ENCODE measurements at places on chromosomes 16 and 17.

GRCh38 chr17:61479493-61480413 lies 27.5 kb downstream of the TBX4 start:
- DNase-seq = no peak

GRCh38 chr16:57646388-57647039 lies 18.1 kb downstream of the ADGRG1 start:
- no peak for DNase-seq

DNA sequence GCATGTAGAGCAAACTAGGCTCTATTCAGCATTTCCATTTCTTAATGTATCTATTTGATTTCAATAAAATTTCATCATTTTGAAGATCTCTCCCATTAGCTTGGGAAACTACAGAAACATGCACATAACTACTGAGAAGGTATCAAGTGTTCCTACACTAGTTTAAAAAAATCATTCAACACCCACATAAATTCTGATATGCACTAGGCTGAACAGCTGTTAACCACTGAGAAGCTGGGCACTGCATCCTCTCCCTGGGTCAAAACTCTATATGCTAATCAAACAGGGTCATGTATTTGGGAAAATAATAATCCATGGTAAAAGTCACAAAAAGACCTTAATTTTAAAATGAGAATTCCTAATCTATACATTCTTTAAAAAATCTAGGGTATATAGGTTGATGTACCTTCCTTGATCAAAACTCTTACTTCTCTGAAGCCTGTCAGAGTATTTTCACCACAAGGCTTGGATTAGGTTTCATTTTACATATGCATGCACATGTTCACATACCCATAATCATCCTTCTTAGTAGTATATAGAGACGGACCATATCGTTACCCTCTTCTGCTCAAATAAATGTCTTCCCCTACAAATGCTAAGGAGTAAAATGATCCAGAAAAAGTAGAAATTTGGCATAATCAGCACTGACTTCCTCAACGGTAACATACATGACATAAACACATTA lies 57.2 kb downstream of the KANSL1 start:
- DNase-seq = no peak

- no peak for DNase-seq
Measured at GRCh38 chr16:11118479-11118878, 137.5 kb downstream of the SOCS1 start.

DNA sequence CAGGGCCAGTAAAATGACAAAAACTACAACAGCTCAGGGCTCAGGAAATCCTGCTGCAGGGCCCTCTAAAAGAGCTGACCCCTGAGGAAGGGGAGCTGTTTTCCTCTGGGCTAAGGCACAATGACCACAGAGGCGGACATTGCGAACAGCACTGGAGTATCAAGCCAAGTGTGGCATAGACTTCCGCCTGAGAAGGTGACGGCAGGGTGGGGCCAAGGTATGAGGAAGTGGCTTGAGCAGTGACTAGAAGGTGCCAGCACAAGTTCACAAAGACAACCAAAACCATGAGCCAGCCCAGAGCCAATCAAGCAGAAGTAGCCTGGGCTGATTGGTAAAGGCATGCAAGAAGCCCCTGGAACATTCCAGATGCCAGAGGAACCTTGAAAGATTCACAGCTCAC lies 13.9 kb downstream of the ERN2 start:
- no peak for DNase-seq

GRCh38 chr16:58417600-58417999 lies 25.3 kb downstream of the GINS3 start:
- DNase-seq = no peak

DNA sequence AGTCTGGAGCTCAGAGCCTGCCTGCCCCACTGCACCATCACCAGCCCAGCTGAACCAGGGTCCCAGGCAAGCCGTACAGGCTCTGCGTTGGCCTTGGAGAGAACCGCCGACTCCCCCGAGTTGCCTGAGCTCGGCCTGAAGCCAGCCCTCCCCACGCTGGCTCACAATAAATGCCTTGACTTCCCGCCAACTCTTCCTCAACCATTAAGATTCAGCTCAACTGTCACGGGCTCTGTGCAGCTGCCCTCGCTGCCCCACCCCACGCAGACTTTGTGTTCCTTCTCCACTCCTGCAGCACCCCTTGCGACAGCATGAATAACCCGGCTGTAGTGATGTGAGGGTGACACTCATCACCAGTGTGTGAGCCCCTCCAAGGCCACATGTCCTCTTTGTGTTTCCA lies 4.8 kb upstream of the QPRT start:
- DNase-seq = no peak

DNA sequence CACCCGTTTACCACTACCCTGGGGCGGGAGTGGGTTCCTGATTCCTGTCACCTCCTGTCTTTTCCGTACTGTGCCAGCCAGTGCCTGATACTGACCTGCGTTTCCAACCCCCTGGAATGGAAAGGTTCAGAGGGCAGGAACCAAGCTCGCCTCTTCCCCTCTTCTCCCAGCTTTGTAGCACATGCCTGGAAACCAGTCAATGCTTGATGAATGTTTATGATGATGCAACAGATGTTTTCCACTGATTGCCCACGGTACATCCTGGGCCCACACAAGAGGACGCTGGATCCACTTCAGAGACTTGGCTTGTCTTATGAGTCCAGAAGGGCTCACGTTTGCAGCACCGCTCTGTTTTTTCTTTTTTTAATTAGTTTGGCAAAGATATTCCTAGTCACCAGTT lies 262.0 kb downstream of the CPPED1 start:
- DNase-seq = no peak

DNA sequence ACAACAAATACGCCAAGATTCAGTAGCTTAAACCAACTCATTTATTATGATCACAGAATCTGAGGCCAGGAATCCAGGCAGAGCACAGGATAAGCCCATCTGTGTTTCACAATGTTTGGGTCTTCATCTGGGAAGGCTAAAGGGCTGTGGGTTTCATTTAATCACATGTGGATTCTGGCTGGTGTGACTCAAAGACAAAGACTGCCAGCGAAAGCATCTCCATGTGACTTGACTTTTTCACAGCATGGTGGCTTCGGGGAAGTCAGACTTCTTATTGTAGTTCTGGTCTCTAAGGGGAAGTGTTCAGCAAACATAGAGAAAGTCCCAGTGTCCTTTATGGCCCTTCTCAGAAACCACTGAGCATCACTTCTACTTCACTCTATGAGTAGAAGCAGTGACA lies 1014.4 kb upstream of the GOT2 start:
- DNase-seq = peak; percentile 20

DNA sequence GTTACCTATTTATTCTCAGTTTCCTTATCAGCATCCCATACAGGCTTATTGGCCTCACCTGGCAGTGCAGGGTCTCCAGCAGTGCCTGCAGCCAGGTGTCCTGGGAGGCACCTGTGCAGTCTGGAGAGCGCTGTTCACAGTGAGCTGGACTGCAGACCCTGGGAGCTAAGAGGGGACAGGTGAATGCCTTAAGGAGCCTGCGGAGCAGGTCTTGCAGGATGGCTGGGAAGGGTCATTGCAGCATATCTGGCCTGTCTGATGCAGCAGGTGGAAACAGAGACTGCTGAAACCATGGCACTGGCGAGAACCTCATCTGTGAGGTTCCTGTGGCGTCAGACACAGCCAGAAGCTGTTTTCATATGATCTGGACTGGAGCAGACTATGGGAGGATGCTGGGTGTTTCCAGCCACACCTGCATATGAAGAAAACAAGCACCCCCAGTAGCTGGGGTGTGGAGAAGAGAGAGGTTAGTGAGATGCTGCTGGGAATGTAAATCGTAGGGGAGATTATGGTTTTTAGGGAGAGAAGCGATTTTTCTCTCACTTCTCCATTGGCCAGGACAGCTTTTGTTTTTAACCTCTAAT lies 77.0 kb downstream of the NTN1 start:
- no peak for DNase-seq

DNA sequence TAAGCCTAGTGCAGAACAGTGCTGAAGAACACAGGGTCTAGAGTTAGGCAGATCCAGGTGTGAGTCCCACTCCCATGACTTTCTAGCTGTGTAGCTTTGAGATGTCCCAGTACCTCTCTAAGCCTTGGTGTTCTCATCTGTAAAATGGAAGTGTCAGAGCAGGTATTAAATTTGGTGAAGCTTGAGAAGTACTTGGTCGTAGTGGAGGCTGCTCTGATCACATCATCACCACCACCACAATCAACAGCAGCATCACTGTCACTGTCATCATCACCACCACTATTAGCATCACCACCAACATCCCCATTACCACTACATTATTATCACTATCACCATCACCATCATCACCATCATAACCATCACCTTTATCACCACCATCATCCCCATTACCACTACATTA lies 132.1 kb downstream of the CMIP start:
- no peak for DNase-seq

- DNase-seq = no peak
Measured at GRCh38 chr17:14833201-14833785, 431.8 kb downstream of the PMP22 start.

GRCh38 chr17:75910699-75911098 lies 6.0 kb upstream of the MRPL38 start:
- no peak for DNase-seq

GRCh38 chr16:35492225-35492624 lies 2032.8 kb downstream of the TP53TG3F start:
- no peak for DNase-seq

GRCh38 chr17:76496464-76496863 lies 4.8 kb downstream of the RHBDF2 start:
- DNase-seq = no peak

DNA sequence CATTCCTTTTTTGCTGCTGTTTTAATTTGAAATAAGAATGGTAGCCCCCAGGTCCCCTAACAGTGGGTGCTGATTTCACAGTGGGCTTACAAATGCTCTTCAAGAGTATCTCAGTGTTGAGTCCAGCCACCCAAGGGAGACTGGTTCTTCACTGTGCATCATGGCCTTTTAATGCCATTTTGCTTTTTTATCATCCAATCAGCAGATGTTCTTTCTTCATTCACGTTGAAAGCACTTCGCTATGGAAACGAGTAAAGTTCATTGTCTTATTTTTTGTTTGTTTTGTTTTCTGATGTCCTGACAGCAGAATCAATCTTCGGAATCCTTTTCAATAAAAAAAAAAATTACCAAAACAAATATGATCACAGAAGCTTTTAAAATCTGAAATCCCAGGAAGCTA lies 429.0 kb downstream of the MAF start:
- DNase-seq = no peak

GRCh38 chr17:39622380-39623006 lies 4.3 kb upstream of the PPP1R1B start:
- no peak for DNase-seq

DNA sequence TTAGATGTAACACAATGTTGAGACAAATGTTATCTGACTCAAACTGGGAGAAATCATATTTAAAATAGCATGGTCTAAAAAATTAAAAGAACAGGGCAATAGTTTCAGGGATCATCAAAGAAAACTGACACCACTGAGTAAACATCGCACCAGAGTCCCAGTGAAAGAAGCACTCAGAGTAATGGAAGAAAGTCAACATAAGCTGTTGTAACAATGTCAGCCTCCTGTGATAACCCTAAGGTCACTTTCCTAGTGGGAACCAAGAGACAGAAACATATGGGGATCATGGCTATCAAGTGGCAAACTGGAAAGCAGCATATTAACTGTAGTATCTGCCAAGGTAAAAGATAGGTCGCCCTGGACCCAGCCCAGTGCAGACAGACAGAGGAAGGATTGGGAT lies 160.8 kb downstream of the CA10 start:
- DNase-seq = no peak

GRCh38 chr17:65564793-65565192 lies 3.3 kb upstream of the AXIN2 start:
- no peak for DNase-seq

DNA sequence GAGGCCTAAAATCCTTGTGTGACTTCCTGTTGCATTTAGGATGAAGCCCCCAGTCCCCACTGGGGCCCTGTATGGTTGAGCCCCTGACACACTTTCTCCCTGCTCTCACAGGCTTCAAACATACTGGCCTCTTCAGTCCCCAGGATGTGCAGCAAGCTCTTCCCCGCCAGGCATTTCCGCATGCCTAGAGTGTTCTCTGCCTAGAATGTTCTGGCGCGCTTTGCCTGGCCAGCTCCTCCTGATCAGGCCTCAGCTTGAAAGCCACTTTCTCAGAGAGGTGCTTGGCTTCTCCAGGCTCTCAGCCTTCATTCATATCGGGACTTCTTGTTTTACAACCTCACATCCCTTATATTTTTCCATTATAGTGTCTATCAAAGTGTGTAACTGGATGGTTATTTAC lies 123.7 kb downstream of the SPACA3 start:
- DNase-seq = no peak

DNA sequence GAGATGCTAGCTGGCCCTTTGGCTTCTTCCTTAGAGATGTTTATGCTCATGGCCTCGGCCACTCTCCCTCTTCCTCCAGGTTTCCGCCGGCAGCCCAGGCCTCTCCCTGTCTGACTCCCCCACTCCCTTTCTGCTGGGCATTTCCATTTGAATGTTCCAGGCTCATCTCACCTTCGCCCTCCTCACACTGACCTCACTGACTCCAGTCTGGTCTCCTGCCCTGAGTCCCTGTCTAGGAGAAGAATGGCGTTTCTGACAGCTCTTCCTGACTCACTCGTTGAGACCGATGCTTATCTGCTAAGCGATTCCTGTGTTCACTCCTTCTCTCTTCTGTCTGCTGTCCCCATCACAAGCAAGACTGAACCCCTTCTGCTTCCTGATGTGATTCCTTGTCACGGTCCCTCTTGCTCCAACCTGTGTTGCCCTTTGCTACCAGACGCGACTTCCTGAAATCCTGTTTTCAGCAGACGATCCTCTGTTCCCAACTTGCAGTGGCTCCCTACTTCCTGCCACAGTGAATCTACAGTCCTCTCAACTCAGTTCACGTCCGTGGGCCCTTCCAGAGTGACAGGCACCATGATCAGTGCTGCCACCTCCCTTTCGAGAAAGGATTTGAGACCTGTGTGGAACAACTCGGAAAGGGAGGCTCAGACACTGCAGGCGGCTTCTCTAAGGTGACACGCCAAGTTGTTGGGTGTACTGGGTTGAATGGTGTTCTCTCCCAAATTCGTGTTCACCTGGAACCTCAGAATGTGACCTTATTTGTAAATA lies 176.4 kb downstream of the MSI2 start:
- DNase-seq = no peak

DNA sequence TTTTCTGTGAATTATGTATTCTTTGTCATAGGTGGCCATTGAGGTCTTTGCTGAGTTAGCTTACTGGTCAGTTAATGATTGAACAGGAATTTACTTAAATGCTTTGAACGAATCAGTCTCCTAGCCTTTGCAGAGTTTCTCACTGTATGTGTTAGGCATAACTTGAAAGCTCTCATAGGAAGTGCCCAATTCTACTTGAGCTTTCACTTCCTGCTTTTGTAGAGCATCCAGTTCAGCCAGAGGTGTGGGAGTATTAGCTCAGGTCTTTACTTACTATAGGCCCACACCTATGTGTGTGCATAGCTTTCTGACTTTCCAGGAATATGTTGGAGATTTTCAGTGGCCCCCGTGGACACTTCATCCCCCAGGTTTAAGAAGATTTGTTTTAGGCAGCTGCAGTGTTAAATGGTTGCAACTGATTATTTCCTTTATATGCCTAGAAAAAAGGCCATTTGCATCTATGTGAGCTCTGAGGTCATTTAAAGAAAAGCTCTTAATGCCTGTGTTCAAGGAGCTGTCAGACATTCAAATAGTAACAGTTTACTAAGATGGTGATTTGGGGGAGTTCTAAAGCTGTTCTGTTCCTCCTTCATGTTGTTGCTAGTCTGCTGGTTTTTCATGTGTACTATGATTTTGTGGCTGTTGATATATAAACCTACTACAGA lies 62.3 kb downstream of the PHKB start:
- no peak for DNase-seq

- no peak for DNase-seq
Measured at GRCh38 chr17:72255481-72255880, 134.7 kb downstream of the SOX9 start.
